Activated T-cell treated with anti-CD3 and anti-CD28 coated beads for 4 hours (primary cell): ENCODE measurements at places on chromosomes 2 and 18.

GRCh38 chr2:85151026-85151425 lies 17.8 kb downstream of the TCF7L1 start:
- no peak for DNase-seq

DNA sequence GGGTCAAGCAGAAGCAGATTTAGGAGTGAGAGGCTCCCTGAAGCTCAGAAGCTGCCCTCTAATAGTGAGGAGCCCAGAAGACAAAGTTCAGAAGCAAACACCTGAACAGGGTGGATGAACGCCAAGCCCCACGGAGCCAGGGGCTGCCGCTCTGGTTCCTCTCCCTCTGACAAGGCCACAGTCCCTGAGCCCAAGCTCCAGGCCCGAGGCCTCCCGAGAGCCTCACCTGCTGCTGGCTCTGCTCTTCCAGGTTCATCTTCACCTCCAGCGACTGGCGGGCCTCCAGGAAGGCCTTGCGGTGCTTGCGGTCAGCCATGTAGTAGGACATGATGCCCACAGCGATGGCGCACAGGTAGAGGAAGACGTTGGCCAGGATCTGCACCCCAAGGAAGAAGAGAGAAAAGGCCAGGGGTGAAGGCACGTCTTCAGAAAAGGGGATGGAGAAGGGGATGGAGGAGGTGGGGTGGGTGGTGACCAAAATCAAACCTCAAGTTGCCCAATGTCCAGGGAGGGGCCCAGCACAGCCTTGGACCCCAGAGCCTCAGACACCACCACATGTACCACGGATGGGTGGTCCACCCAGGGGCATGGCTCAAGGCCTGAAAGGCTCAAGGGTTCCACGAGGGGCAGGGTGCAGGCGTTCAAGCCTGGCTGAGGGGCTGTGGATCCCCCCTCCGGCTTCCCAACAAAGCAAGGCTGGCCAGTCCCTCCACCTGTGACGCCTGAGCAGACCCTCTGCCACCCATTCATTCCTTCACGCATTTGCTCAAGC lies 47.5 kb downstream of the ADCY3 start:
- DNase-seq: no peak

DNA sequence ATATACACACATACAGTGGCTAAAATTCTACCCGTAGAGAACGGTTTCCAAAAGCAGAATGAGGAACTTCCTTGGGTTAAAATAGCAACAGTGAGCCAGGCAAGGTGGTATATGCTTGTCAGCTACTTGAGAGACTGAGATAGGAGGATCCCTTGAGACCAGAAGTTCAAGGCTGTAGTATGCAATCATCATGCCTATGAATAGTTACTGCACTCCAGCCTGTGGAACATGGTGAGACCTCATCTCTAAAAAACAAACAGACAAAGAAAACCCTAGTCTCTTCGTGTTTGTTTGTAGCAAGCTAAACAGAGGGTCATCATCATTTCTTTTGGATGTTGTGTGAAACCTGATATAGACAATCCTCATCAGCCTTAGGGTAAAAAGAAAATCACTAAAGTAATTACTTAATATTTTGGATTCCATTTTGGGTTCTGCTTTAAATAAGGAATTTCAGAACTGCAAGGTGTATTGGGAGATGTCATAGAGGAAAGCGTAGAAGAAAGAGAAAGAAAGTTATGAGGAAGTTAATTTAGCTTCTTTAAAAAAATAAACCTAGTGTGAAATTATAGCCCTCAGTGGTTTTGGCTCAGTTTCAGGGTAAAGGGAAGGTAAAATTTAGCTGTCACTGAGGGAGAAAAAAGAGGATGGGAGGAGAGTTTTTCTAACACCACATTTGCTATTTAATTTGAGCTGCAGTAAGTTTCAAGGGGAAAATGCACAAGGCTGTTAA lies 46.5 kb downstream of the PLEK start:
- DNase-seq: no peak

DNA sequence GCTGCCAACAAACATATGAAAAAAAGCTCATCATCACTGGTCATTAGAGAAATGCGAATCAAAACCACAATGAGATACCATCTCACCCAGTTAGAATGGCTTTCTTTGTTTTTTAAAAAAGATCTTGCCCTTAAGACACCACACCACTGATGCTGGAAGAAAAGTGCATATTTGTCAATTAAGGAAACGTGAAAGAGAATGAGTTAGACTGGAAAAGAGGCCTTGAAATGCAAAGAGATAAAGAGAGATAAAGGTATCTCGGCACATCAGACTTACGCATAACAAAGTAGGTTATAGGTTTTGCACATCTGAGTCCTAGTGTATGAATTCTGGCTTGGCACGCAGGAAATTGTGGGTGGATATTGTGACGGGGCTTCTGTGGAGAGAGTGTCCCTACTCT lies 149.5 kb downstream of the MTX2 start:
- DNase-seq: no peak

GRCh38 chr2:240557808-240558207 lies at the start of gene ANKMY1:
Gene ANKMY1, minus strand, starts transcription at chr2:240557988. Its CDS starts 653 bp downstream, at chr2:240557335.
- DNase-seq: peak; percentile 51
